ENCODE measurements at places on chromosomes 5 and 9.
A peak's percentile ranks its signal among the peaks of the same experiment; 100 is the strongest.

GRCh38 chr5:79077680-79078365 is 8.3 kb downstream of the BHMT2 start:
- peak; percentile 31 for DNase-seq

- no peak for DNase-seq
Measured at GRCh38 chr9:86649913-86650312, 295.7 kb upstream of the TUT7 start.

DNA sequence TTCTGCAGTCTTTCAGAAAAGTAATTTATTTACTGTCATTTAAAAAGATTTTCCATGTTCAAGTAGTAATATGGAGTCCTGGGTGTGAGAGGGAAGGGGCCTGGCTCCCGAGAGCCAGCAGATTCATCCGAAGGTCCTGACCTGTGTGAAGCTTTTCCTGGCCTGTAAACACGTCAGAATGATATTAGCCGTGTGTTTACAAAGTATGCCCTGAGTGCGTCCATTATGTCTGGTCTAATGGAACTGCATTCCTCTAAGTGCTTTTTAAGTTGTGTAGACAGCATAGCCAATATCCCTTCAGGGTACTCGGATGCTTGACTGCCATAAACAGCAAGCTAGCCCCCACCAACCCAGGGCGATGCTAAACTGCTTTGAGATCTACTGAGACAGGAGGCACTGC is 495.2 kb downstream of the AGTPBP1 start:
- DNase-seq, result no peak

DNA sequence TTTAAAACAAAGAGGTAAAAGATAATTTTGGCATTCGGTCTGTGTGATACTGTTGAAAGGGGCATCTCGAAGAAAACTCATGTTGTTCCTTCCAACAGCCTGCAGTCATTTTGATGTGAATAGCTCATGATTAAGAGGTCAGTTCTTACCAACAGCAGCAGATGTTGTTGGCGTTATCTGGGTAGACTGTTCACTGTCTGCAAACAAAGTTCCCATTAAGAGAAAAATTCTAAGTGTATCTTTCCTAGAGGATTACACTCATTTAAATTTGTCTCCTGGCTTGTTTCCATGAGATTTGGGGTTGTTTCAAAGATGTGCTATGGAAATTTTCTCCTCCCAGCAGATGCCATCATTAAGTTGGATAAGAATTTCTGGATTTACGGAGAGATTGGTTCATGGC is 138.2 kb upstream of the RORB start:
- DNase-seq, result no peak

DNA sequence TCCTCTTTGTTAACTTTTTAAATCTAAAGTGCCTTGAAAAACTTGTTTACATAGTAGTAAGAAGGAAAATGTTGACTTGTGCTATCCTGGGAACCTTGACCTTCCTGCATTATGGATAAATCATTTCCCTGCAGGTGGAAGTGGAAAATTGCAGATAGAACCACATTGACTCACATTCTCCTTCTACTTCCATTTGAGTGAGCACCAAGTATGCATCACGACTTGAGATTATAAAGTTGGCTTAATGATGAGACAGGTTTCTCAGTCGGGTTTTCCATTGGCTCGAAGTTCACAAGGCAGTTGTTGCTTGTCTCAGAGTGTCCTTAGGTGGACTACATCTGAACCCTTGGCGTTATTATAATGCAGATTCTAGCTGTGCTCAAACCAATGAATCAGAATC is 39.9 kb downstream of the DOCK8 start:
- DNase-seq, result peak; percentile 72

DNA sequence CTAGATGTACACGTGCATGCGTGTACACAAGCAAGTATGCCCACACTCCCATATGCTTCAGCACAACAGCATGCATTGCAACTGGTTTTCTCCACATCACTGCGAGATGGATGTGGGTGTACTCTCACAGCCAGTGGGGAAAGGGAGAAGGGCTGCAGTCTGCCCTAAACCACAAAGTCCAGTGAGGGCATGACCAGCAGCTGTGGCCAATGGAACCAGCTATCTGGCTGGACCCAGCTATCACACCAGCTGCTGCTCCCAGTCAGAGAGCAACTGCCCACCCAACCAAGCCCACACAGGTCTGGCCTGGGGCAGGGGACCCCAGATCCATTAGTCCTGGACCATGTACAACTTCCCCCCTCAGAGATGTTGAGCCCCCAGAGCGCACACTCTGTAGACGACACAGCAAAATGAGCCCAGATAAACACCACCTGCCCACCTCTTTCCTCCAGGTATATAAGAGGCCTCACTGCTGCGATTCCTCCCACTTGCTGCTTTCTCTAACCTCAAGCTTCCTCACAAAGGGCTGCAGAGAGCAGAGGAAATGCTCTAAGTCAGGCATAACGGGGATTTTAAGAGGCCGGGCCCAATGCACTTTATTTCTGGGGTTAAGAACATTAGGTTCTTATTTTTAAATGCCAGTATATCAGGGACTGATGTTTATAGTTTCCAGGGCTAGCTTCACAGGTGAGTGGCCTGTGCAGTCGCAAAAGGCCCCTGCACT is 39.0 kb downstream of the SHB start:
- no peak for DNase-seq

- peak; percentile 82 for DNase-seq
Measured at GRCh38 chr5:132445930-132446329, 44.6 kb downstream of the IRF1 start.

Measured in M059J (cell line).